ENCODE measurements at places on chromosomes 11 and 22.
A peak's percentile ranks its signal among the peaks of the same experiment; 100 is the strongest.

DNA sequence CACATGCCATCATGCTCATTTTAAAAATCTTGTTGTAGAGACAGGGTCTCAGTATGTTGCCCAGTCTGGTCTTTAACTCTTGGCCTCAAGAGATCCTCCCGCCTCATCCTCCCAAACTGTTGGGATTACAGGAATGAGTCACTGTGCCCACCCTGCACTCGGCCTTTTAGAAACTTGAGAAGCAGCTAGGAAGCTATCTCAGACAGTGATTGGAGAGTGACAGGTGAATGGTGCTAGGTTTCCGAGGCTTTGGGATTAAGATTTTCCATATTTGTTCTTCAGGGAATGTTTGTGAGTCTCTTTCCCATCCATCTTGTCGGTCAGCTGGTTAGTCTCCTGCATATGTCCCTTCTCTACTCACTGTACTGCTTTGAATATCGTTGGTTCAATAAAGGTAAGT is 10.5 kb downstream of the EI24 start:
- peaks cover 61% of the 10 kb centered on the region for H3K36me3 ChIP-seq
- no peak overlapping the region for H3K27ac ChIP-seq
- H3K4me3 ChIP-seq: no peak overlapping the region
- no peaks in the 10 kb centered on the region for H3K4me1 ChIP-seq

- H3K4me1 ChIP-seq: peaks cover 2% of the 10 kb centered on the region
- H3K27me3 ChIP-seq: no peaks in the 10 kb centered on the region
- no peak for DNase-seq
- H3K27ac ChIP-seq: no peak overlapping the region
- H3K36me3 ChIP-seq: peaks cover 9% of the 10 kb centered on the region
Observed at GRCh38 chr22:46646531-46647215, 26.5 kb downstream of the GRAMD4 start.

DNA sequence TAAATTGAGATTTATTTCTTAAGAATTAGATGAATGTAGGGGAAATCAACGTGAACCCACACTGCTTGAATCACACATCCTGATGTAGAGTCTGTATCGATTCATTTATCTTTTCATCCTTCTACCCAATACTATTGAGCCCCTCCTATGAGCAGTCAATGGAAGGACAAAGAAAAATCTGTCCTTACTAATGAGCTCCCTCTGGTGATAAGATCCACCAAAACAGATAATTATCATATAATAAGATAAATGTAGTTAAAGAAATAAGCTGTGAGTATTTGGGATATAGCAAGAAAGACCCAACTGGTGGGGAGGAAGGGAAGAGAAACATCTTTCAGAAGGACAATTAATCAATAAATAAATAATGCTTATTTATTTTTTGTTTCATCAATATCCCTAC is 385.1 kb upstream of the CCDC90B start:
- no peaks in the 10 kb centered on the region for H3K27me3 ChIP-seq
- no peaks in the 10 kb centered on the region for H3K36me3 ChIP-seq
- H3K27ac ChIP-seq: no peak overlapping the region

GRCh38 chr11:90542092-90542491 is 319.2 kb upstream of the CHORDC1 start:
- DNase-seq: no peak
- H3K4me1 ChIP-seq: no peaks in the 10 kb centered on the region
- H3K4me3 ChIP-seq: no peak overlapping the region
- no peak overlapping the region for H3K27ac ChIP-seq

GRCh38 chr11:75342966-75343870 is 8.2 kb downstream of the ARRB1 start:
- no peaks in the 10 kb centered on the region for H3K27me3 ChIP-seq
- peak overlapping the region; percentile 2 for H3K27ac ChIP-seq
- H3K4me3 ChIP-seq: no peak overlapping the region

DNA sequence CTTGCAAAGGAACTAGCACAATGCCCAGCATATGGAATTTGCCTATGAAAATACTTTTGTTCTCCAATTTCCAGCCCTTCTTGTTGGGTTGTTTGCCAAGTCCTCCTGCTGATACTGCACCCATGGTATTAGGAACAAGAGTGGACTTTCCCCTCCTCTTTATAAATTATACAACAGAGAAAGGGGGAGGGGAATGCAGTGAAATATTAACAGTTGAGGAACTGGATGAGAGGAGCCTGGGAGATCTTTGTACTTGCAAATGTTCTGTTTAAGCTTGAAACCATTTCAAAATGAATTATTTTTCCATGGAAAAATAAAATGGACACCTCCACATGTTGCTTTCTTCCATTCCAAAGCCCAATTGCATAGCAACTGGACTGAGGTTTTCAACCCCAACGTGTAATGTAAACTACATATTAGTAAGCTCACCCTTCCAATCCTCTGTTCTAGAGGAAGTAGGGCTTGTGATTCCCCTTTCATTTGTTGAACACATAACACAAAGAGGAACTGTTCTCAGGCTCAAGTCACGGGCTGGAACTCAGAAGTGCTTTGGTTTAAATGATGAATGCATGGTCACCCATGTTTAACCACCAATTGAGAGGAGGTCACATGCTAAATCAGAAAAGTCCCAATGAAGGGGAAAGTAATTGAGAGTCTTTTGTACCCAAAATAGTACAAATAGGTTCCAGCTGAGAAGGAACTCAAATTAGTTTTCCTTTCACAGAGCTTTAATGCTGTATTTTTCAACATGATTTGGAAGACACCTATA is 66.2 kb upstream of the ZC3H12C start:
- no peak for DNase-seq
- H3K27me3 ChIP-seq: peaks cover 8% of the 10 kb centered on the region
- no peaks in the 10 kb centered on the region for H3K36me3 ChIP-seq
- H3K27ac ChIP-seq: no peak overlapping the region
- H3K4me3 ChIP-seq: no peak overlapping the region
- H3K4me1 ChIP-seq: no peaks in the 10 kb centered on the region

- peak; percentile 31 for DNase-seq
- peaks cover 69% of the 10 kb centered on the region for H3K4me1 ChIP-seq
- peak overlapping the region; percentile 89 for H3K27ac ChIP-seq
- H3K4me3 ChIP-seq: peak overlapping the region; percentile 68
- H3K27me3 ChIP-seq: no peaks in the 10 kb centered on the region
Observed at GRCh38 chr22:45169591-45170466, 6.1 kb downstream of the NUP50 start.

- H3K4me3 ChIP-seq: no peak overlapping the region
- peaks cover 1% of the 10 kb centered on the region for H3K4me1 ChIP-seq
- peaks cover 23% of the 10 kb centered on the region for H3K27me3 ChIP-seq
Observed at GRCh38 chr11:64697663-64698375, 25.2 kb downstream of the NRXN2 start.

GRCh38 chr11:3044915-3045314 is 12.3 kb downstream of the CARS1 start:
- peaks cover 5% of the 10 kb centered on the region for H3K4me1 ChIP-seq
- peaks cover 17% of the 10 kb centered on the region for H3K36me3 ChIP-seq
- no peak overlapping the region for H3K4me3 ChIP-seq

DNA sequence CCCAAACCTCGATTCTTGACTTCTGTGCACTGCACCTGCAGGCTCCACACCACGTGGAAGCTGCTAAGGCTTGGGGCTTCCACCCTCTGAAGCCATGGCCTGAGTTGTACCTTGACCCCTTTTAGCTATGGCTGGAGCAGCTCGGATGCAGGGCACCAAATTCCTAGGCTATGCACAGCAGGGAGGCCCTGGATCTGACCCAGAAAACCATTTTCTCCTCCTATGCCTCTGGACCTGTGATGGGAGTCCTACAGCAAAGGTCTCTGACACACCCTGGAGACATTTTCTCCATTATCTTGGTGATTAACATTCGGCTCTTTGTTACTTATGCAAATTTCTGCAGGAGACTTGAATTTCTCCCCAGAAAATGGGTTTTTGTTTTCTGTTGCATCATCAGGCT is 309.2 kb upstream of the DDI1 start:
- no peak overlapping the region for H3K4me3 ChIP-seq
- H3K4me1 ChIP-seq: no peaks in the 10 kb centered on the region
- no peaks in the 10 kb centered on the region for H3K36me3 ChIP-seq
- no peaks in the 10 kb centered on the region for H3K27me3 ChIP-seq
- H3K27ac ChIP-seq: no peak overlapping the region

GRCh38 chr11:102320188-102320587 is 2.9 kb downstream of the BIRC3 start:
- peaks cover 56% of the 10 kb centered on the region for H3K4me1 ChIP-seq
- H3K27me3 ChIP-seq: no peaks in the 10 kb centered on the region
- DNase-seq: no peak
- peak overlapping the region; percentile 92 for H3K4me3 ChIP-seq
- H3K36me3 ChIP-seq: peaks cover 53% of the 10 kb centered on the region

DNA sequence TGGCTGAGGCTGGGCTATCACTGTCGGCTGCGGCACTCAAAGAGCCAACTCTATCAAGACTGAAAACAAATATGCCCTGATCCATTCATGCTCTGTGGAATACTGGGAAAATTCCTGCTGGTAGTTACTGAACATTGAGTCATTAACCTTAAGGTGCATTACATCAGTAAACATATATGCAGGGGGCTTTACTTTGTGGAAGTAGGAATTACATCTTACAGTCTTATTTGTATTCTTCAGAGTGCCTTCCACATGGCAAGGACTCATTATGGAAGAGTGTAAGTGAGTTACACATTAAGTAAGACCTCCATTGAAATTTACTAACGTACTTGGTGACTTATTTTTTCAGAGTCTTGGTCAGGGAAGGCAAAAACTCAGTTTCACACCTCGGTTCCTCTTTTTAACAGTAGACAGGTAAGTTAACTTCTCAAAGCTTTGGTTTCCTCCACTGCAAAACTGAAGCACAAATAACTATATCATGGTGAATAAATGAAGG is 4.5 kb downstream of the OR5B21 start:
- no peak overlapping the region for H3K4me3 ChIP-seq
- peaks cover 2% of the 10 kb centered on the region for H3K36me3 ChIP-seq
- H3K27me3 ChIP-seq: no peaks in the 10 kb centered on the region
- no peak overlapping the region for H3K27ac ChIP-seq

DNA sequence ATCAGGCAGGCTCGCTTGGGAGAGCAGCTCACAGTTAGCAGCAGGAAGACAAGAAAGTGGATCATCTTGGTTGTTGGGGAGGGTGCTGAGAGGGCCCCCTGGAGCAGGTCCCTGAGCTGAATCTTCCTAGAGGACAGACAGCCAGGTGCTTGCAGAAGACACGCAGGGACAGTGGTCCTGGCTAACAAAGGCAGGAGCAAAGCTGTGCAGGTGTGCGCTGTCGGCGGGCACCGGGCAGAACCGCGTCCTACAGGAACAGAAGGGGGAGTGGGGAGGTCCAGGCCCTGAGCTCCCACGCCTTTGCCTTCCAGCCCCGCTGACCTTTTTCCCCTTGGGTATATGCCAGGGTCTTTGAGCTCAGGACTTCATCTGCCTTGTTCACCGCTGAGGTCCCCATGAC is 30.1 kb upstream of the PARVB start:
- no peak for DNase-seq
- H3K4me3 ChIP-seq: no peak overlapping the region
- H3K4me1 ChIP-seq: peaks cover 17% of the 10 kb centered on the region
- no peak overlapping the region for H3K27ac ChIP-seq

- peak overlapping the region; percentile 87 for H3K27ac ChIP-seq
- peak; percentile 39 for DNase-seq
- peaks cover 6% of the 10 kb centered on the region for H3K36me3 ChIP-seq
- H3K27me3 ChIP-seq: no peaks in the 10 kb centered on the region
- peak overlapping the region; percentile 15 for H3K4me3 ChIP-seq
Observed at GRCh38 chr11:111944651-111945051, 7.5 kb downstream of the DIXDC1 start.

GRCh38 chr11:75028321-75028720 is 39.6 kb downstream of the NEU3 start:
- H3K36me3 ChIP-seq: no peaks in the 10 kb centered on the region
- H3K4me3 ChIP-seq: no peak overlapping the region
- H3K4me1 ChIP-seq: peaks cover 2% of the 10 kb centered on the region
- DNase-seq: no peak
- no peak overlapping the region for H3K27ac ChIP-seq

DNA sequence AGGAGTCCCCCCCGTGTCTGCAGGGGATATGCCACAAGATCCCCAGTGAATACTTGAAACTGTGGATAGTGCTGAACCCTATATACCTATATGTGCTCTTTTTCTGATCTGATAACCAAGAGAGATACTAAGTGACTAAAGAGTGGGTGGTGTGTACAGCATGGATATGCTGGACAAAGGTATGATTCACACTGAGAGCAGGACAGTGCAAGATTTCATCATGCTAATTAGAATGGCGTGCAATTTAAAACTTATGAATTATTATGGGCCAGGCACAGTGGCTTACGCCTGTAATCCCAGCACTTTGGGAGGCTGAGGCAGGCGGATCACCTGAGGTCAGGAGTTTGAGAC is 90.2 kb upstream of the ALKBH3 start:
- no peak overlapping the region for H3K27ac ChIP-seq
- no peaks in the 10 kb centered on the region for H3K27me3 ChIP-seq
- no peaks in the 10 kb centered on the region for H3K4me1 ChIP-seq
- no peak for DNase-seq

- no peaks in the 10 kb centered on the region for H3K36me3 ChIP-seq
- peaks cover 4% of the 10 kb centered on the region for H3K4me1 ChIP-seq
- no peak for DNase-seq
- H3K27me3 ChIP-seq: peaks cover 2% of the 10 kb centered on the region
Observed at GRCh38 chr11:86606836-86607481, 65.5 kb downstream of the ME3 start.

DNA sequence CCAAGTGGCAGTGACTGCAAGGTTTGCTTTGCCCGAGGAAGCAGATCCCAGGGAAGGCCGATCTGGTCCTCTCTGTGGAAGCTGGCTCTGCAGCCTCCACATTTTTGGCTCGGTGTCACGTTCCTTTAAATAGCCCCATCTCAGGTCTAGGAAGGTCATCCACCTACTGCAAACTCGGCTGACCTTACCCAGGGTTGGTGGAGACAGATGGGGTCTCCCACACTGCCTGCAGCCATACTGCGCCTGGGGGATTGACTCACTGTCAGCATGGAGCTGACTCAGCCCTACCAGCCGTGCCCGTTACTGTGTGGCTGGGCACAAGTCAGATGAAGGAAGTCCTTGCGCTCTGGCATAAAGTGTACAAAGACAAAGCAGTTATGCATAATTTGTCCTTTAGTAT is 16.9 kb downstream of the CDPF1 start:
- peaks cover 5% of the 10 kb centered on the region for H3K36me3 ChIP-seq
- no peaks in the 10 kb centered on the region for H3K4me1 ChIP-seq
- H3K27me3 ChIP-seq: no peaks in the 10 kb centered on the region
- no peak for DNase-seq

DNA sequence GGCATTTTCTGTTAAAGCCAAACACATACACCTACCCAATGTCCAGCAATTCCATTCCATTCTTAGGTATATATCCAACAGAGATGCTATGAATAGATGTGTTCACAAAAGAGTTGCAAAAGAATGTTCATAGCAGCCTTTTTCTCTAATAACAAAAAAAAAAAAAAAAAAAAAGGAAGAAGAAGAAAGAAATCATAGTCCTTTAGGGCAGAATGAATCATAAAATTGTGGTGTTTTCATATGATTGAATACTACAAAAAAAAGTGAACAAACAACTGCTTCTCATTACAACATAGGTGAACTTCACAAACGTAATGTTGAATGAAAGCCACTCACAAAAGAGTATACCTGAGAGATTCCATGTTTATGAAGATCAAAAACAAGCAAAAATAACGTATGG is 66.8 kb upstream of the GRK3 start:
- peaks cover 9% of the 10 kb centered on the region for H3K36me3 ChIP-seq
- no peaks in the 10 kb centered on the region for H3K27me3 ChIP-seq
- peaks cover 8% of the 10 kb centered on the region for H3K4me1 ChIP-seq
- no peak overlapping the region for H3K27ac ChIP-seq
- DNase-seq: no peak

GRCh38 chr22:21078916-21079315 is 33.2 kb downstream of the LRRC74B start:
- no peak for DNase-seq
- H3K4me3 ChIP-seq: no peak overlapping the region
- H3K36me3 ChIP-seq: no peaks in the 10 kb centered on the region
- no peaks in the 10 kb centered on the region for H3K4me1 ChIP-seq

- no peak overlapping the region for H3K4me3 ChIP-seq
- H3K27ac ChIP-seq: no peak overlapping the region
- no peak for DNase-seq
Observed at GRCh38 chr11:128365044-128365443, 222.3 kb downstream of the ETS1 start.
